Thoracic aorta (tissue), 2 donors: ENCODE measurements at places on chromosomes 4 and X. TPM values are rescaled to one million over a fixed set of nuclear protein-coding genes. Genes with fewer than 3 reads are reported as not detected.

RTL3 gene
- 1.4 TPM for total RNA-seq

DNA sequence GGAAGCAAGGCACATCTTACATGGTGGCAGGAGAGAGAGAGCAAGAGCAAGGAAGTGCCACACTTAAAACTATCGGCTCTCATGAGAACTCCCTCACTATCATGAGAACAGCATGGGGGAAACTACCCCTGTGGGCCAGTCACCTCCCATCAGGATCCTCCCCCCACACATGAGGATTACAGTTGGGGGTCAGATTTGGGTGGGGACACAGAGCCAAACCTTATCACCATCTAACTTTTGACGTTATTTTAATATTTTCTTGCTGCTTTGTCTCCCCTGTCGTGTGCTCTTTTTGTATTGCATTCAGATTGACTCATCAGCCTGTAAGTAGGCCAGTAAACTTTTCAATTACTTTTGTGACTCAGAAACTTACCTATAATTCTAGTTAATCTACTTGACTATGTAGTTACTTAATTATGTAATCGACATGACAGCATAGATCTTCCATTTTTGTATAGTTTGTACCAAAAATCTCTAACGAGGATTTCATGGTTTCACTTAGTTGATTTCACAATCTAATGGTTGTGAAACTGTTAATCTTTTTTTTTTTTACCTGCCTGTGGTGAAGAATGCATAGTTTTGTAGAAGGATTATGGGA is 18.3 kb downstream of the STIM2 start:
- DNase-seq = no peak

DNA sequence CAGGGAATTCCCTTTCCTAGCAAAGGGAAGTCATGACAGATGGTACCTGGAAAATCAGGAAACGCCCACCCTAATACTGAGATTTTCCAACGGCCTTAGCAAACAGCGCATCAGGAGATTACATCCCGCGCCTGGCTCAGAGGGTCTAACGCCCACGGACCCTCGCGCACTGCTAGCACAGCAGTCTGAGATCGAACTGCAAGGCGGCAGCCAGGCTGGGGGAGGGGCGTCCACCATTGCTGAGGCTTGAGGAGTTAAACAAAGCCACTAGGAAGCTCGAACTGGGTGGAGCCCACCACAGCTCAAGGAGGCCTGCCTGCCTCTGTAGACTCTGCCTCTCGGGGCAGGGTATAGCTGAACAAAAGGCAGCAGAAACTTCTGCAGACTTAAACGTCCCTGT is 507.7 kb downstream of the ZIC3 start:
- no peak for DNase-seq

GRCh38 chr4:133148690-133149363 is at the start of gene PCDH10:
Gene PCDH10 (plus strand): TSS chr4:133149294. CDS start chr4:133150141, 847 bp downstream.
- peak; percentile 77 for DNase-seq
